Activated CD4-positive, CD25-positive, alpha-beta regulatory T cell (primary cell): ENCODE measurements at places on chromosomes 5 and 9.

DNA sequence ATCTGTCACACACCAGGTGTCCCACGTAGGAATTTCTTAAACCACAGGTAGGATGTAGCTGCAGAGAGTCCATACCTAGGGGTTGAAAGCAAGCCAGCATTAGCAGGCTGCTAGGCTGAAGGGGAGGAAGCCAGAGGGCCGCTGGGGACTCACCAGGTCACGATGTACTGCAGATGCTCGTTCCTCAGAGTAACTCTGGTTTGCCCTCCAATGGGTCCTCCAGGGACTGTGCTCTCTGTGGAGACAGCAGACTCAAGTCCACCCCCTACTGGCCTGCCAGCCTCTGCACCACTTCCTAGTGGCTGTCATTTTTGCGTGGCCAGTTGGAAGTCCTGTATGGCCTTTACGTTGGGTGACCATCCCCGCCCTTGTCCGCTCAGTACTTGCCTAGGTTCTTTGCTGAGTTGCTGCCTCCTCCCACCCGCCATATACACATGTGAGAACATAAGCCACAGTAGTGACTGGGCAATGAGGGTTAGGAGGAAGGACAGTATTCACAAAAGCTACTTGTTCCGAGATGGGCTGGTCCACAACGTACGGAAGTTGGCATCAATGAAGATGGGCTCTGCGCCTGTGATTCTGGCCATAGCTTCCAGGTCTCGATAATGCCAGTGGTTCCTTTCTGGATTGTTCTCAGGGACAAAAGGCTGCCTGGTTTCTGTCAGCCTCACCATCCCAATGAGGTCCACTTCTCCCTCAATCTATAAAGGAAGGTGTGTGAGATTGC is 4.1 kb downstream of the RPL7A start:
- DNase-seq: no peak

DNA sequence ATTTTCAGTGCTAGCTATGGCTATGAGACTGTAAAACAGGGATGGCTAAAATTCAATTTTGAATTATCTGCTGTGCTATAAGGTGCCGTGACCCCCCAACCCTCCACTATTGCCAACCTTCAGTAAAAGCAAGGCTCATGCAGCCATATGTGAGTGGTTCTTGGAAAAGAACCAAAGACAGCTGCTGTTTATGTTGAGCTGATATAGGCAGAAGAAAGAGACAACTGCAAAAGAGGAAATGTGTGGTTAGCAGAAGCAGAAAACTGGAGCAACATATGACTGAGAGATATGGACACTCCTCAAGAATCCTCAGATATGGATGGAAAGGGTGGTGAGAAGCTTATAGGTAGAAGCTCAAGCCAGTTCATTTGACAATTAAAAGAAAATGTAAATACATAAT is 200.3 kb downstream of the TLE1 start:
- no peak for DNase-seq

DNA sequence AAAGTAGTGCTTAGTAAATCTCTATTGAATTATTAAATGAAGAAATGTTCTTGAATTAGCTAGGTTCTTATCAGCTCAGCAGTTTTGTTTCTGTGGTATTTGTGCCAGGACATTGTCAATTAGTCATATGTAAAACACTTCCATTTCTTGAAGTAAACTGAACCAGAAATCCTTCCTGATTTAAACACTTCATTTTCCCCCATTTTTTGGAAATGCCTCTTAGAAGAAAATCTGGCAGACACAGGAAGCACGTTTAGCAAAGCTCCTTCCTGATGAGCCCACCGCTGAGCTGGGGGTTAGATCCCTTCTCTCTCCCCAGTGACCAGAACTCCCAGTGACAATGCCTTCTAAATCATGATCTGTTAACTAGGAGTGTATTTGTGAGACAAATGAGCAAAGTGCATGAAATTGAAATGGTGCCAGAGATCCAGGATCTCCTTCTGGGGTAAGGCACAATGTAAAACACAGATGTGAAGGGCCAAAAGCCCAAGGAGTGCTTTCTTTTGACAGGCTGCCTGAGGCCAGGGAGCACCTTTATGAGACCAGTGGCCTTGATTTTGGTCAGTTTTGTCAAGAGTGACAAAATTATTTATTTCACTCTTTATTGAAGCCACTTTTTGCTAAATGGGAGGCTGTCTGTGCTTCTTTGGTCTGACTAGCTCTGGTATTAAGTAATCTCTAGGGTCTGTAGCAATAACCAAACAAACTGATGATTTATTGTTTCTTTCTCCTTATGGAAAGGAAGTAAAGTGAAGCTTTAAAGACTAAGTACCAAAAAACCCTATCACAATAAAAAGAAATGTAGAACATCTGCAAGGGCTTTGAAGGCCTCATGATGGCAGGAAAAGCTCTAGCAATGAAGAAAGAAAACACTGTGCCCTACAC is 25.5 kb upstream of the RUSC2 start:
- DNase-seq: no peak

- DNase-seq: no peak
These were observed 198.7 kb downstream of the NR2F1-AS1 start for GRCh38 chr5:93382188-93382825.
